ENCODE measurements at places on chromosomes 1 and 21.

- DNase-seq = no peak
These were observed 64.3 kb downstream of the ALPL start for GRCh38 chr1:21573475-21573874.

GRCh38 chr21:36788120-36788638 lies 89.3 kb downstream of the SIM2 start:
- no peak for DNase-seq

DNA sequence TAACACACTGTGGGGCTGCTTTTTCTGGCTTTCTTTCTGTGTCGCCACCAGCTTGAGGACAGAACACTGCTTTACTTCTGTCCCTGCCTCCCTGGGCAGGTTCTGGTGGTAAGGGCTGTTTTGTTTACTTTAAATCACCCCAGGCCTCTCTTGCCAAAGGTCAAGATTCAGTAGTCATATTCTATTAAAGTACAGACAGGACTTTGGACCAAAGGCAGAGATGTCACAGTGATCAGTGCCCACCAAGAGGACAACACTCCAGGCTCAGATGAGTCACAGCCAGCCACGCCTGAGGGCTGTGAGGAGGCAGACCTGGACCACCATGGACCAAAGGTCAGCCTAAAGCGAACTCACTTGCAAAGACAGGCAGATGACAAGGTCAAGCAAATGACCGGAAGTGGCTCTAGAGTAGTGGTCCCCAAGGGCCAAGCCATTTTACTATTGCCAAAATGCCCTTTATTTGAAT lies 200.0 kb downstream of the RHOU start:
- DNase-seq = no peak

DNA sequence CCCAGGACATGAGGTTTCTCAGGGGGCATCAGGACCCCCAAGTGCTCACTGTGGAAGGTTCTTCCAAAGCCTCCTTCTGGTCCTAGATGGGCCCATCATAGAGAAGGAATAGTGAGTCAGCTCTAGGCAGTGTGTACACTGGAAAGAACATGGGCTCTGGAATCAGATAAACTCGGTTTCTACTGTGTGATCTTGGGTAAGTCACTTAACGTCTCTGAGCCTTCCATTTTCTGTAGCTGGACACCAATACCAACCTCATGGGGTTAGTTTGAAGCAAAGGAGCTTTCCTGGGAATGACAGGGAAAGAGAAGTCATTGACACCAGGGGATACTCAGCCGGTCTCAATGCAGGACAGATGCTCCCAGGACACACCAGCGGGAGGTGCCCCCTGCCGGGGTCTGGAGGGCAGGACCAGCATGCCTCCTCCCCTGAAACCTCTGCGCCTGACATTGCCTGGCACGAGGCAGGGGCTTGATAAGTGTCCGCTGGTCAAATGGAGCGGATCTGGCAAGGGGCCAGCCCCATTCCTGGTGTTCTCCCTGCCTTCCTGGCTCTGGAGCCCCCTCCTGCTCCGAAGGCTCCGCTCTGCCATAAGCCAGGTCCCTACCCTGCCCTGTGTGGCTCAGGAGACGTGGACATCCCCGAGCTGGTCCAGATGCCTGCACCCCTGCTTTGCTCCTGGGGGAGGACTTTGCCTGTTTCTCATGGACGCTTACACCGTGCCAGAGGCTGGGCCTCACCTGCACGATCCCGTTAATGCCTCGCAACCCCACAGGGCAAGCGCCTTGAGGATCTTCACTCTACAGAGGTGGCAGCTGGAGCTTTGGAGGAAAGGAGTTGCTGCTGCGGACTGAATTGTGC lies 52.8 kb downstream of the EDN2 start:
- DNase-seq = no peak

DNA sequence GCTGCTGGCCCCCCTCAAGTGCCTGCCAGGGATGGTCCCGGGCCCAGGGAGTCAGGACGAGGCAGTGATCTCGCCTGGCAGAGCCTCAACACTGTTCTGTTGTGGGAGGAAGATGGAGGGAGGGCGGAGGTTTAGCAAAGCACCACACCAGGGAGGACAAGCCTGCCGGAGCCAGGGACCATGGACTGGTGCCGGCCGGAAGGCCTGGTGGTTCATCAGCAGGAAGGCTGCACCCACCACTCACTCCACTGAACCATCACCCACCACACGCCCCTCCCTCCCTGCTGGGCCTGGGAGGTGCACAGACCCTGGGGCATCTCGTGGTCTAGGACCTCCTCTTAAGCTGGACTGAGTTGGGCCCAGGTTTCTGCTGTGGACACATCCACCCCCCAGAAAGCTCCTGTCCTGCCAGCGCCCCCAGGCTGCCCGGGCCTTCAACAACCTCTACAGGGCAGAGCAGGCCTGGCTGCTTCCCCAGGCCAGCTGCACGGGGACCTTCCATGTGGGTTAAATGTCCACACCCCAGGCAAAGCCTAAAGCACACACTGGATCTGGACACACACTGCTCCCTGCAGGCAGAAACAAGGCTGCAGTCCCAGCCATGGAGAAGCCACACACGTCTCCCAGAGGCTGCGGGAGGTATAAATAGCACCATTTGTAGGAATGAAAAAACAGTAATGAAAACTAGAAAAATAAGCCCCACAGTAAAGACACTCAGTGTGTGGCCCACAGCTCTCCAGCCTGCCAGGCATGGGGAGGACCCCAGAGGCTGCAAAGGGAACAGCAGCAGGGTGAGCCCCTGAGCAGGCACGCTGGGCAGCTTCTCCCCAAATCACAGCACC lies 10.4 kb upstream of the TMEM240 start:
- no peak for DNase-seq

- no peak for DNase-seq
These were observed 10.7 kb upstream of the GATAD2B start for GRCh38 chr1:153933430-153933829.

DNA sequence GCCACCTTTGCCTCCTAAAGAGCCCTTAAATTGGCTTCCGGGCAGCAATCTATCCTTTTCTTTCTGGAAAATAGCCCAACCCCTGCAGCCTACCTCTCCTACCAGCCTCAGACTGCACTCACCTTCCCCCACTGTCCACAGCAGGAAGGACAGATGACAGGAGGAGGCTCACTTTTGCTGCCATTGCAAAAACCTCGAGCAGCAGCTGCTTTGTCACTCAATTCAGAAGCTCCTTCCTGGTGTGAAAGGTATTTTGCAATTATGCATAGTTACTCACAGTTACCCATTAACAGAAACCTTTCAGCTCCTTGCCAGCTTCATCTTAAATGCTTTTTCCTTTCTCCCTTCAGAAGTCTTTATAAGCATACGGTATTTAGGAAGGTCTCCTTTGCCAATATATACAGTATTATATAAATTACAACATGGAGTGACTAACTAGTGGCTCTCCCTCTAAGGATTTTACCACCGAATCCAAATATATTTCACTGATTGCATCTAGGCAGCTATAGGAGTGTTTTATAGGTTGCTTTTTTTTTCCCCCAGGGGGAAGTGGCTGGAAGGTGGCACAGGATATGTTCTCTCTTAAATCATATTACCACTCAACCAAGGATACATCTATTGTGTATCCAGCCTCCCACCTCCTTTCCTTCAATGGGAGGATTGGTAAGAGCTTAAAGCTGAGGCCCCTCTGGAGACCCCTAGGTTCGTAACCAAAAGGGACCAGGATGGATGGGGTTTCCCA lies 142.1 kb upstream of the IPO9 start:
- DNase-seq = no peak

DNA sequence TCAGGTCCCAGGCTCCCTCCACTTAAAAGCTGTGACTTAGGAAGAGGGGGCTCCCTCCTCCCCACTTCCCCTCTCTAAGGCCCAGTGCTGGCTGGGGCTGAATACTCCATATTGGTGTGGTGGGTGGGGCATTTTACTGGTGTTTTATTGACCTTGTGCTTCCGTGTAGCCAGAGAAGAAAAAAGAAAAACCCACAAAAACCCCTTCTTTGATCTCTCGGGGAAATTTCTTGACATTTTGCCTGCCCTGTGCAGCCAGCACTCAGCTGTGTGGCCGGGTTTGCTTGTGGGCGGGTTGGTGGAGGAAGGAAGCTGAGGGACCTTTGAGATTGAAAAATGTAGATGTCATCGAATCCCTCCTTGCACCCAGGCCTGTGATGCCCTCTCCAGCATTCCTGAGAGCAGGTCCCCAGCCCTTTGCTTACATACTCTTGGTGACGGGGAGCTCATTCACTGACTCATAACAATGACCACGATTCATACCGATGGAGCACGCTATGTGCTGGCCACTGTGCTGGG lies 24.8 kb downstream of the TNFRSF8 start:
- no peak for DNase-seq

DNA sequence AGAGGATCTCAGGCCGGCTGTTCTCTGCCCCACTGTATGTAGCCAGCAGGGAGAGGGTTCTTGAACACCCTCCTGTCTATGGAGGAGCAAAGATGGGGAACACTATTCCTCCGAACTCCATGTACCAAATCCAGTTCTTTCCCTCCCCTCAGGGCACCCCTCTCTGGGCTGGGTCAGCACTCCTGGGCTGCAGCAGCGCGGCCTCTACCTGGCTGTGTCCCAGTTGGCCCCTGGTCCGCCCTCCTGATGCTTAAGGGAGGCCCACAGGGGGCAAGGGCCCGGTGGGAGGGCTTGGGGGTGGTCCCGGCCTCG lies 471 bp upstream of the ADPRS start:
- no peak for DNase-seq

DNA sequence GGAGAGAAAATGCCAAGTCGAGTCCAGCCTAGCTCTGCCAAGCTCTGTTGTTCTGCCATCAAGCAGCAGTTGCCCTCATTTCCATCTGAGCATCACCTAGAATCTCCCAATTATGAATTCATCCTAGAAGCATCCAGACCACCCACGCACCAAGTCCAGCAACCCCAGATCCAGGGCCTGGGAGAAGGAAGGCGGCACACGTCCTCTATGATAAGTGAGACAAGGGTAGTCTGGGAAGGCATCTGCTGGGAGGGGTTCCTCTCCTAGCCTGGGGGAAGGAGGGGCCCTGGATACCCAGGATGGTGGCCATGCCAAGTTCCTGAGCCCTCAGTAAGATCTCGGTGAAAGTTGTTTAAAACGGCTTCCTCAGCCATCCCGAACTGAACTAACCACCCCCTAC lies 70.7 kb downstream of the VWA5B1 start:
- no peak for DNase-seq

DNA sequence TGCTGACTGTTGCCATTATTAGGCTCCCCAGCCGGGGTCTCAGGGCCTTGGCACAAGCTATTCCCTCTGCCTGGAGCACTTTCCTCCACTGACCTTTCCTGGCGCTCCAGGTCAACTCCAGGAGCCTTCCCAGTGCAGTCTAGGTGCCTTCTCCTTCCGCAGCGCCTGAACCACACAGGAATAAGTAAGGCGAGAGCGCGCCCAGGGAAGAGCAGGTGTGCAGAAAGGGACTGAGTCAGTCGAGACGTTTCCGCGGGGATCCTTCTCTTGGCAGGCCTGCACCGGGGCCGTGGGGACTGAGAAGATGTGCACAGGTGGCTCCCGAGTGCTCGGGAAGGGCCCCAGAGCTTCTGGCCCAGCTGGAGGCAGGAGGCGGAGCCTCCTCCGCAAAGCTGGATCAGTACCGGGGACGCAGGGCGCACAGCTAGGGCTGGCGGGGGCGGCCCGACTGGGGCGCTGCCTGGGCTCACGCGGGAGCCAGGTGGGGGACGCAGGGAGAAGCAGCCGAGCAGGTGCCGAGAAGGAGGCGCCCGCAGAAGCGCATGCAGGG lies 765 bp upstream of the BMP8A start:
- no peak for DNase-seq
